ENCODE measurements at places on chromosomes 2 and 18.

DNA sequence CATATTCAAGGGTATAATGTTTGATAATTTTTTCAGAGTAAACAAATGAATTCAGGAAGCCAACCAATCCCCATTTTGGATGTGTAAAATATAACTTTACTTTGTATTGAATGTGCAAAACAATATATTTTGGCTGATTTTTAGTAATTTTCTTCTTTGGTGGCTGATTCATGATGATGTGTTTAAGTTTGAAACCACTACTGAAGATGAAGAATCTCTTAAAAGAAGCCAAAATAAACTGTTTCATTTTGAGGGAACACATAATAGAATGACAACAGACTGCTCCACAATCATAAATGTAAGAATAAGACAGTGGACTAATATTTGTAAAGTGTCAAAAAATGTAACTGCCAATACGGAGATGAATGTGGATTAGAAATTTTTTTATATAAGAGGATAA is 52.5 kb upstream of the TRIM43 start:
- no peak for DNase-seq

- DNase-seq = no peak
These were observed 33.7 kb downstream of the BOK start for GRCh38 chr2:241592126-241592845.

DNA sequence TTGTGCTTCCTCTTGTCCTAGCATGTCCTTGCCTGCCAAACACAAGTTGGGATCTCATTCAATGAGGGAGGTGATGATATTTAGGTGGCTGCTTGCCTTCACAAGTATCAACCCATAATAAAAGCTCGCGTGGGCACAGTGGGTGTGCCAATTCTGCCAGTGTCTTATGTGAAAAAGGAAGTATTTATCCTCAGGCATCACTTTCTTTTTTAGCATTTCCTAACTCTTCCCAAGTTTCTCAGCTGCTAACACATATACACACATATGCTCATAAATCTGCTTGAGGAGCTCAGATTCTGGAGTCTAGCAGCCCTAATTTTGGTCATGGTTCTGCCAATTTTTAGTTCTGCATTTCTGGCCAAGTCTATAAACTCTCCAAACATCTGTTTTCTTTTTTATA is 319.5 kb upstream of the HNMT start:
- DNase-seq = no peak

DNA sequence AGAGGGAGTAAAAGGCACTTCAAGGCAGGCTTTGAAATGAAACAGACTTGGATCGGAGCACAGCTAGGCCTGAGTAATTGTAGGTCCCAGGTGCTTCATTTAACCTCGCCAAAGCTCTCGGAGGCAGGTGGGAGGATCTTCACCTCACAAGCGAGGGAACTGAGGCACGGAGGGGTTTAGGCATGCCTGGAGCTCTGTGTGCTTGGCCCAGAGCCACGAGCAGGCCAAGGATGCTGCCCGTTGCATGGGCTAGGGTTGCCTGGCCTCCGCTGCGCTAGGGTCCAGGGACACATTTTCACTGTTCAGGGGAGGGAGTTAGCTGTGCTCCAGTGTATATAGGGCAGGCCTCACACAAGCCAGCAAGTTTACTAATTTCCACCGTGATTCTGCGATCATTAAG is 11.2 kb downstream of the TMEM37 start:
- no peak for DNase-seq

DNA sequence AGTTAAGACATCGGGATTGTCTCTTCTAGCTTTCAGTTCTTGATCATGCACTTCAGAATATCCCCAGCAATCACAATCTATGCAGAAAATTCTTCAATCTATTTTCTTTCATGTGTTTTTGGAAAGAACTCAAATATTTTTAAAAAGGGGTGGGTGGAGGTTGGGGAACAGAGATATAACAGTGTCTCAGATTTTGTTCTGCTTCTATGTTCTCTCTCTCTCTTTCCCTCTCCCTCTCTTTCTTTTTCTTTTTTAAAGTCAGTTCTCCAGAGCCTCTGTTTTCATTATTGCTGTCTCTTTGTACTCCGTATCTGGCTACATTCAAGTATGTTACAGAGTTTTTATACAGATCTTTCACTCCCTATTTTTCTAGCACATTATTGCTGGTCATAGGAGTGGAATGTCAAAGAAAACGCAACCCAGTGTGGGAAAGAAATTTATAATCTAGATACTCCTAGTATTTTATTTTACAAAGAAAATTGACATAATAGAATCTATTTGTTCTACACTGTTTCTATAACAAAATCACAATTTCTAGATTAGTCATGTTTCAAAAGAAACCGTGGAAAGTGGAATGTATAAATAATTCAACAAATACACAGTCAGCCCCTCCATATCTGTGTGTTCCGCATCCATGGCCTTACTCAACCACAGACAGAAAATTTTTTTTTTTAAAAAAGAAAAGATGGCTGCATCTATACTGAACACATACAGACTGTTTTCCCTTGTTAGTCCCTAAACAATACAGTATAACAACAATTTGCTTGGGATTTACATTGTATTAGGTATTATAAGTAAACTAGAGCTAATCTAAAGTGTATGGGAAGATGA is 11.2 kb upstream of the NEMP2 start:
- no peak for DNase-seq

DNA sequence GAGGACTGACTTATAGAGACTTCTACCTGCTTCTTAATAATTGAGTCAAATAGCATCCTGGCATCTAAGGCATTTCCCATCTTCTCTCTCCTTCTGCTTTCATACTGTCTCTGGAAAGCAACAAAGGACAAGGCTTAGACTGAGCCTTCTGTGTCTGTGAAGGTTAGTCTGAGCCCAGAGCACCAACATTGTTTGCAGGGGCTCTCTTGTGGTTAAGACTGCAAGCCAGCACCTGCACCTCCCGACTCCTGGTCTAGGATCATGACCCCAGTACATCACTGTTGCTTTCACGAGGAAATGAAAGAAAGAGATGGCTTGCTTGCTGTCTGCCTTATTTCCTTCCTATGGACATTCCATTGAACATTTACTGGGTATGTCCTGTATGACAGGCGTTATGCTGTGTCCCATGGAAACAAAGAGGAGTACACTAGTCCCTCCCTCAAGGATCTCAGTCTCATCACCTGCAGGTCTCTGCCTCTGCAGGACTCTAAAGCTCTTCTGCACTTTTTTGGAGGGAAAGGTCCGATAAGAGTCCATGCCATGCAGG is 315.8 kb upstream of the EPAS1 start:
- no peak for DNase-seq
